ENCODE measurements at places on chromosomes 12 and 14.

DNA sequence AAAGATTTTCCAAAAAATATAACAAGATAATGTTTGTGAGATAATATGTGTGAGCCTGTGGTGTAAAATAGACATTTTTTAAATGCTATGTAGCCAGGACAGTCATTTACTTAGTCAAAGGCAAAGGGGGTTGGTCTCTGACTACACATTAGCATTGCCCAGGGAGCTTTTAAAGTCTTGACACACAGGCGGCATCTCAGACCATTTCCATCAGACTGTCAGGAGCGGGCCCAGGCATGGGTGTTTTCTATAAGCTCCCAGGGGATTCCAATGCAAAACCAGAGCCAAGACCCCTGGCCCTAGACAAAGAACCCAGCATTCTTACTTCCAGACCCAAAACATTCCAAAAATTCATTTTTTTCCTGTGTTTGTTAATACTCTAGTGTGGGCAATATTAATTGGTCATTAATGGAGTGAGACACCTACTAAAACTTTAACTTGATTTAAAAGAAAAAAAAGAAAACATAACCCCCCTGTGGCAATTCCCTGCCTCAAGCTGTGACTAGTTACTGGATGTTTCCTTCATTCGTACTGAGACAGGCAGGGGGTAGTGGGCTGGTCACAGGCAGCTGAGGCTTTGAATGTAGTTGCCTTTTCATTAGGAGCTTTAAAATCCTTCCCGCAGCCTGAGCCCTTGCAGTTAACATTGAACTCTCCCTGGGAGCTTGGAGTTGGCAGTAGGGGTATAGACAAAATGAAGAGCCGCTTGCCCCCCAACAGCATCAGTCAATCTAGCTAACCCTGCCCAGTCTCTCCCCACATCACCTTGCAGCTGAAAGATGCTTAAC is 103.7 kb downstream of the CMKLR1 start:
- DNase-seq: no peak

- DNase-seq: no peak
These were observed 12.0 kb downstream of the KIF26A start for GRCh38 chr14:104150136-104151025.

DNA sequence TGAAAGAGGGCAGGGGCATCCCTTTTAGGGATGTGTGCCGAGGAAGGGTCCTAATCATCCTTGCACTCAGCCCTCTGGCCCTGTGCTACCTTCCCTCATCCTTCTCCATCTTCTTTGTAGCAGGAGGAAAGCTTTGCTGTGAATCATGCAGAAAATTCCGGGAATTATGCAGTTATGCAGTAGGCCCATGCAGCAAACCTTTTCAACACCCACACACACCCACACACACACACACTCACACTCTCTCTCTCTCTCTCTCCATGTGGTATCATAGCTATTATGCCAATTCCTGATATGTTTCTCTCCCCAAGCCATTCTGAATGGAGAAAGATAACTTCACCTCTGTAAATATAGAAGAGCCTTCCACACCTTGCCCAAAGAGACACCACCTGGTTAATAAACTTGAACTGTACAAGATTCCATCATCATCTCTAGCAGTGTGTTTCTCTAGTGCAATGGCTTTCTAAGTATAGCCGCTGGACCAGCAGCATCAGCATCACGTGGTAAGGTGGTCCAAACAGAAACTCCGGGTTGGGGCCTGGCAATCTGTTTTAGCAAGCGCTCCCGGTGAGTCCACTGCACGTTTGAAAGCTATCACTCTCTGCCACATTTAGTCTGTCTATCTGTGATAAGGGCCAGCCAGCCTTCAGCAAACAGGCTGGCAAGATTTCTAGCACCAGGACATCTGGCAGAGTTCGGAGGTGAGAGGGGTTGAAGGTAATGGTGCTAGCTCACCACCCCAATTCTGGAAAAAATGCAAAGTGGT is 57.6 kb downstream of the MDM2 start:
- DNase-seq: no peak

DNA sequence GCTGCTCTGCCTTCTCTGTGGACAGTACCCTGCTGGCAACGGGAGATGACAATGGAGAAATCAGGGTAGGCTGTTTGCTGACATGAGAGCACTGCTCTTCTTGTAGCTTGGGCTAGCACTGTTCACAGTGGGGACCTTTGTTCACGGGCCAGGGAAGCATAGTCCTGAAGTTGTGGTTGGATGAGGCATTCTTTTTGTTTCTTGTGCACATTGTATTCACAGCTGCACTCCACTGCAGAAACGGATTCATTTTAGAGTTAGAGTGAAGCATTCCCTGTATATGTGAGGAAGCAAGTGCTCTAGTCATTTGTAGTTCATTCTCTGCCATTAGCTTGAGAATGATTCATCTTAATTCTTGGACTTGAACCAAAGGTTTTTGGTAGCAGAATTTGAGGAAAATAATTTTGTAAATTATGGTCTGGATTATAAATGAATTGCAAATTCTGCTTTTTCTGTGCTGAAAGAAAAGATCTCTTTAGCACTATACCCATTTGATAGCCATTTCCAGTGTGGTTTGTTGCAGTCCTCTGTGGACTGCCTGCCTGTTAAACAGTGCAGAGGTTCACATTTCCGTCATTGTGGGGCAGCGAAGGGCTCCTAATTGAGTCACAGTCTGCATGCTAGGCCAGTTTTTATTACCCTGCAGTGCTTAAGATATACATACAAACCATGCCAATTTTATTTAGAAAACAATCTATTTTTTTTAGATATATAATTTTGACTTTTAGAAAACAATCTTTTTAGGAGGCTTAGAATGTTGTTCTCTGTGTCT is 80.6 kb downstream of the APAF1 start:
- DNase-seq: peak; percentile 72

- no peak for DNase-seq
These were observed 2.7 kb downstream of the GSTZ1 start for GRCh38 chr14:77323571-77323970.

DNA sequence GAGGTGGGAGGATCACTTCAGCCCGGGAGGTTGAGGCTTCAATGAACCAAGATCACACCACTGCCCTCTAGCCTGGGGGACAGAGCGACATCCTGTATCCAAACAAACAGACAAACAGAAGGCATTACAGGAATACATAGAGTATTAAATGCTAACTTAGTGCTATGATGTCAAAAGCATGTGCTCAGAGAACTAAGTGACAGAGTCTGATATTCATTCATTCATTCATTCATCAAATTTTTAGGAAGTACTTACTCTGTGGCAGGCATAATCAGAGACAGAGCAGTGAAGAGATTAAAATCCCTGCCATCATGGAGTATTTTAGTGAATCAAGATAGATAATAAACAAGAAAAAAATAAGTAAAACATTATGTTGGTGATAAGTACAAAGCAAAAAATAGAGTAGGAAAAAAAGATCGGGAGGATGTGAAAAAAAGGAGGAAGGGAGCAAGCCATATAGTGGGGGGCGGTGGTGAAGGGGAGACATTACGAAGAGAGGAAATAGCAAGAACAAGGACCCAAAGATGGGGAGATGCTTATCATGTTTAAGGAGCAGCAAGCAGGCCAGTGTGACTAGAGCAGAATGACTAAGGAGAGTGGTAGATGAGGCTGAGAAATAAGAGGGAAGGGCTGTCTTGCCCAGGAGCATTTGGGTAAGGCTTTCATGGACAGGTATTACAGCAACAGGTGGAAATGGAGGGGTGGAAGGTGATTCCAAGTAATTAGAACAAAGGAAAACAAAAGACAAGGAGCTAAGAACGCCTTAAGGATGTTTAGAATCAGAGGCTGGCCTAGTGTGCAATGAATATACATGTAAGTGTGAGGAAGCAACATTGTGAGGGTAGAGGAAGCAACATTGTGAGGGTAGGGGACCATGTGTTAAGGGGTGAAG is 2.8 kb downstream of the MAP4K5 start:
- no peak for DNase-seq

DNA sequence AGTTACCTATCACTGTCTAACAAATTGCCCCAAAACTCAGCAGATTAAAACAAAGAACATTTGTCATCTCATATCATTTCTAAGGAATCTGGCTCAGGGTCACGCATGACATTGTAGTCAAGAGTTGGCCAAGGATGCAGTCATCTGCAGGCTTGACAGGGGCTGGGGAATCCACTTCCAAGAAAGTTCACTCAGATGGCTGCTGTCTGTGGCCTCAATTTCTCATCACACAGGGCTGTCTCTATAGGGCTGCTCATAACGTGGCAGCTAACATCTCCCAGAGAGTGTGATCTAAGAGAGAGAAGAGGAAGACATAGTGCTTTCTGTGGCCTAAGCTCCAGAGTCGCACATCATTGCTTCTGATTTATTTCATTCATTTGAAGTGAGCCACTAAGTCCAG is 17.0 kb upstream of the IL22 start:
- DNase-seq: no peak

GRCh38 chr12:130977743-130978095 is 24.0 kb downstream of the ADGRD1 start:
- no peak for DNase-seq

DNA sequence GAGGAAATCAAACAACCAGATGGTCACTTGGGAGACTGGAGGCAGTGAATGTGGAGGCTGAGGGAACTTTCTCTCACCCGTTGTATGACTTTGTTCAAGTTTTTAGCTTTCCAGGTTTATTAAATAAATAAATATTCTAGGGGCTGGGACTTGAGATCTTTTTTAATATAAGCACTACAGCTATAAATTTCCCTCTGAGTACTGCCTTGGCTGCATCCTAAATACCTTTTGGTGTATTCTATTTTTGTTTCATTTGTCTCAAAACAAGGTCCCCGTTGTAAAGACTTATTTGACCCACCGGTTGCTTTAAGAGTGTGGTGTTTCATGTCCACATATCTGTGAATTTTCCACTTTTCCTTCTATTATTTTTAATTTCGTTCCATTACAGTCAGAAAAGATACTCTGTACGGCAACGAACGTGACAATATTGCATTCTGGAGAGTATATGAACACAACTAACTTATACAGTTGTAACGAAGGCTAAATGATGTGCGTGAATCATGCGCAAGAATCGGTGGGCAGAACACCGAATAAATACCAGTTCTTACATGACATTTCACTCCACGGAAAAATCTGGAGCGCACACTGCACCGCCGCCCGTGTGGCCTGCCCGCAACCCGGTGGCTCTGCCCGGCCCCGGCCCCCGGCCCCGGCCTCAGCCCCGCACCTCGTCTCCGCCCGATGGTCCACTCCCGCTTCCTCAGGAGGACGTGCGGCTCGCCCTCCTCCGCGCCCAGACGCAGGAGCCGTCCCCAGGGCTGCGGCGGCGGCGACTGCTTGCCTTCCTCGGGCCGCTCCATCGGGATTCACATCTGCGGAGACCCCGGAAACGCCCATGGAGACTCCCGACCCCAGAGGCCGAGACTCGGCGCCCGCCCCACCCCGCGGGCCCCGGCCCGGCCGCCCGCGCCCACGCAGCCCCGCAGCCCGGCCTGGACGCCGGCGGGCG is 602 bp downstream of the CHFR start:
- peak; percentile 14 for DNase-seq

DNA sequence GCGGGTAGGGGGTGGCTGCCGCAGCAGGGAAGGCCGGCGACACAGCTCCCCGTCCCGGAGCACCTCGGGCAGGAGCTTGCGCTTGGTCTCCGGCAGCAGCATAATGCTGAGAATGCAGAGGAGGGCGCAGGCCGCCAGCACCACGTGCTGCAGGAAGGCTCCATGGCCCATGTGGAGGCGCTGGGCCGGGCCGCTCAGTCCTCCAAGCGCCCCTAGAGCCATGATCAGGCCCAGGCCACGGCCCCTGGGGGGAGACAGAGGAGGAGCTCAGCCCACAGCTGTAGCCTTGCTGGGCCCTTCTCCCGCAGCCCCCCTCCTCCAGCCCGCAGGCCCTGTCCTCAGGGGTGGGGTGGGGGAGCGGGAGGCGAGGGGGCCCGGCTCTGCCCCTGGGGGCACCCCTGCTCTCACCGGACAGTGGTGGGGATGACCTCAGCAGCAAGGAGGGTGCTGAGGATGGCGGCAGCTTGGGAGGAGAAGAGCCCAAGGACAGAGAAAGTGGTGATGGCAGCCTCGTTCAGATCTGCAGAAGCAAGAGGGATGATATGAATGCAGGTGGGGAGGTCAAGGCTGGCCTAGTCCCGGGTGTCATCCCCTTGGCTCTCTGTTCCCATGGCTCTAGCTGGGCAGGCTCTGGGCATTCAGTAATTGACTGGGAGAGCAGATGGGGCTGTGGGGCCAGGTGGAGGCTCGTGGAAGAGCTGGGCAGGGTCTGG is 5.8 kb downstream of the SLC22A17 start:
- no peak for DNase-seq

- DNase-seq: peak; percentile 74
These were observed 27.8 kb downstream of the SMCO2 start for GRCh38 chr12:27474344-27474743.

- DNase-seq: no peak
These were observed 7.0 kb downstream of the ISCA2 start for GRCh38 chr14:74500417-74501134.

DNA sequence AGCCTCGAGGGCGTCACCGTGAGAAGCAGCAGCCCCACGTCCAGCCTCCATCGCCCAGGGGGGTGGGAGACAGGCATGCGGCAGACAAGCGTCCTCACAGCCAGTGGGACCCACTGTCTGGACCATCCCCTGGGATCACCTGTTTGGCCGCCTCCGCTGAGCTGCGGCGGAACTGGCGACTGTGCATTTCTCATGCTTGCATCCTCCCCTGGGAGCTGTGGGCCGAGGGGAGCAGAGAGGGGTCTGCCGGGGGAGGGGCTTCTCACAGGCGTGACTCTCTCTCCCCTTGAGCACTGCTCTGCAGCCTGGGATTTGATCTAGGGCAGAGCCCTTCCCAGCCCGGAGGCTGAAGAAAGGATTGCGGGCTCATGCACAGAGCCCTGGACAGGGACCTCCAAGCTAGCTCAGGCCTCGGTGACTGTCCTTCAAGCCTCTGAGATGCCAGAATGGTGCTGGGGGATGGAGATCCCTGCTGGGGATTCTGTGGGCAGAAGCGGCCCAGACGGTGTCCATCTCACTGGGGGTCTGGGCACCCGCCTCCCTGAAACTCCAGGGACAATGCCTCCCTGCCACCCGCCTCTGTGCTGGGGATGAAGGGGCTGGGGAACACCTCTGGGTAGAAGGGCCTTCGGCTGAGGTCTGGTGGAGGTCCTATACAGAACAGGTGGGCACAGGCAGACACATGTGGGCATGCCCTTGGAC is 61.1 kb downstream of the PRIMA1 start:
- no peak for DNase-seq

GRCh38 chr12:99267038-99267437 is 380.5 kb upstream of the GARIN6 start:
- DNase-seq: no peak

DNA sequence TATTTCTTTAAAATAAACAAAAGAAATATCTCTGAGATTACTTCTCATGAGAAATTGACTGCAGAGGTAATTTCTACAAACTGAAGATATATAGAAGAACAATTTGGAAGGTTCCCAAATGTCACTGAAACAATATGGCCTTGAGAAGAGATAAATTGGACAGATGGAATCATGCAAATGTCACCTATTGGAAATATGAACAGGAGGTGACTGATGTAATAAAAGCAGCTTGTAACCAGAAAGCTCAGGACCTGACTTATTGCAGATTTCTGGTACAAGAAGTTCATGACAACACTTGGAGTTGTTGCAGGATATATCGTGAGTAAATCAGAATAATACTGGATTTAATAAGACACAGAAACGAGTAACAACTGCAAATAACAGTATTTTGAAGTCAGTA is 93.3 kb upstream of the TRHDE start:
- DNase-seq: no peak

GRCh38 chr12:96241846-96242256 is 47.7 kb downstream of the ELK3 start:
- DNase-seq: peak; percentile 83

GRCh38 chr14:75224561-75224960 is 48.1 kb upstream of the TMED10 start:
- no peak for DNase-seq

- DNase-seq: no peak
These were observed 26.8 kb downstream of the CORO1C start for GRCh38 chr12:108704527-108704926.

- DNase-seq: no peak
These were observed 141.6 kb downstream of the KICS2 start for GRCh38 chr12:64080319-64081007.
